CD4-positive, alpha-beta T cell treated with Interleukin-2 at 100 ng/mL for 4 hours (primary cell): ENCODE measurements at places on chromosomes 13 and 19.

GRCh38 chr13:49371943-49372613 lies 71.8 kb downstream of the CAB39L start:
- peak; percentile 48 for DNase-seq

DNA sequence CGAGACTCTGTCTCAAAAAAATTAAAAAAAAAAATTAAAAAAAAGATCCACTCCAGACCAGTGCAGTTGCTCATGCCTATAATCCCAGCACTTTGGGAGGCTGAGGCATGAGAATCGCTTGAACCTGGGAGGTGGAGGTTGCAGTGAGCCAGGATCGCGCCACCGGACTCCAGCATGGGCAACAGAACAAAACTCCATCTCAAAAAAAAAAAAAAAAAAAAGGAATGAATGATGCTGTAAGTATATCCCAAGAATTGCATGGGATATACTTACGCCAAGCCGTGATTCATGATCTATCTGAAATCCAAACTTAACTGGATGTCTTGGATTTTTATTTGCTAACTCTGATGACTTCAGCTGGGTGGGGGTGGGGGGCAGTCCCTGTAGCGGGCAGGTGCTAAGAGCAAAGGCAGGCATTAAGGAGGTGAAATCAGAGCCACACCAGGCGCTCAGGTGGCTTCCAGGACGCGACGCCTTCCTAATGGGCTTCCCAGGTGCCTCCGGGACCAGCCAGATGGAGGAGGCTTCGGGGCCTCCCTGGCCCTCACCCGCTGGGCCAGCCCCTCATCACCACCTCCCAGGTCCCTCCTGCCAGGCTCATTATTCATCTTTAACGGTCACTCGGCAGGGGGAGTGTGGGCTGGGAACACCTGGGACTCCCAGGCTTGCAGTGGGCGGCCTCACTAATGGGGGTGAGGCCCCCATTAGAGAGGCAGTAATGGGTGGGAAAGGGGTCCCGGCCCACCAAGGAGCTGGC lies 11.4 kb upstream of the FUT5 start:
- DNase-seq, result no peak

GRCh38 chr13:60857698-60858097 lies 460.7 kb downstream of the TDRD3 start:
- no peak for DNase-seq

- DNase-seq, result no peak
These were observed 80.6 kb downstream of the KDM4B start for GRCh38 chr19:5049561-5049960.

DNA sequence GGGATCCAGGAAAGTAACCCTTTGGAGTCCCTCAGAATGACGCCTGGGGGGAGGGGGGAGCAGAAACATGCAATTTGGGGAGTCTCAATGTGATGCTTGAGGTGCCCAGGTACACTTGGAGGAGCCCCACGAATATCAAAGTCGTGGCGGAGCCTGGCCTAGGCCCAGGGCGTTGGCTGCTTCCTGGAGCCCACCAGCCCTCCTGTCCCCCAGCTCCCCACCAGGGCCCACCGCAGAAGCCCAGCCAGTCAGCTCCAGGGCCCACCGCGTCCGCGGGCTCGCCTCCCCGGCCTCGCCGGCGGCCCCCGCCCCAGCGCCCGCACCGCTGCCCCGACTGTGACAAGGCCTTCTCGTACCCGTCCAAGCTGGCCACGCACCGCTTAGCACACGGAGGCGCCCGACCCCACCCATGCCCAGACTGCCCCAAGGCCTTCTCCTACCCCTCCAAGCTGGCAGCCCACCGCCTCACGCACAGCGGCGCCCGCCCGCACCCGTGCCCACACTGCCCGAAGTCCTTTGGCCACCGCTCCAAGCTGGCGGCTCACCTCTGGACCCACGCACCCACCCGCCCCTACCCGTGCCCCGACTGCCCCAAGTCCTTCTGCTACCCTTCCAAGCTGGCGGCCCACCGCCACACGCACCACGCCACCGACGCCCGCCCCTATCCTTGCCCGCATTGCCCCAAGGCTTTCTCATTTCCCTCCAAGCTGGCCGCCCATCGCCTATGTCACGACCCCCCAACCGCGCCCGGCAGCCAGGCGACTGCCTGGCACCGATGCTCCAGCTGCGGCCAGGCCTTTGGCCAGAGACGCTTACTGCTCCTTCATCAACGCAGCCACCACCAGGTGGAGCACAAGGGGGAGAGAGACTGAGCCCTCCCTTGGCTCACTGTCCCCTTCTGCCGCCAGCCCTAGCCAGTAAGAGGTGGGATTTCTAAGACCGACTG lies 2.1 kb downstream of the ZNF575 start:
- DNase-seq, result peak; percentile 22

DNA sequence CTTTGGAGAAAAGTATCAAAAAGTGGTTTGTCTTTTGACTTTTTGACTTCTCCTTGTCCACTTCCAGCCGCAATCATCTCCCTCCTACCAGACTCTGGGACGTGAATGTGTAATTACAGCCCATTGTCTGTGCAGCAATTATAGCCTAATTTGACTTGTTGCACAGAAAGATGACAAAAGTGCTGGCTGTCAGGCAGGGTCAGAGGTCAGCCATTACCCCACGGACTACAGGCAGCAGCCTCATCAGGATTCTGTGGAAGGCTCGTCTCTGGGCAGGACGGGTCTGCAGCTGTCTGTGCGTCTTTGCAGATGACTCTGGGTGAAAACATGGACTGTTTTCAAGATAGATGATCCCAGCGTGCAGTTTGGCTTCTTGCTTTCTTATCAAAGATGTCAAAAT lies 102.2 kb upstream of the EDNRB start:
- no peak for DNase-seq

DNA sequence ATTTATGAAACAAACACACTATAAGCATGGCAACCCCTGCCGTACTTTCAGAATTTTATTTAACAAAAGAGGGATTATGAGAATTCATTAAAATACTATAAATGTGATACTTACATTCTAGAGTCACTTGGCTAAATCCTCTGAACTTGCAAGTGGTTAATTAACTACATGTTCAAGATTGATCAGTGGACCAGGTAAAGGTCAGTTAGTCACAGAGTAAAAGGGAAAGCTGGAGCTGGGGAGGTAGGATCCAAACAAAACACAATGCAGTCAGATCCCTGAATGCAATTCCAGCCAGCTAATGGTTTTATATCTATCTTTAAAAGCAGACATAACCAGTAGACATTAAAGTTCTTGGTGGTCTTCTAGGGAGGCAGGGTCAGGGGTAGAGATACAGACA lies 270.5 kb downstream of the DIAPH3 start:
- no peak for DNase-seq

- DNase-seq, result no peak
These were observed 610.6 kb upstream of the PRR20A start for GRCh38 chr13:56530096-56530495.

GRCh38 chr19:38734176-38734425 lies 10.2 kb downstream of the CAPN12 start:
- no peak for DNase-seq

- DNase-seq, result no peak
These were observed 6.3 kb downstream of the SH3GL1 start for GRCh38 chr19:4393947-4394590.

DNA sequence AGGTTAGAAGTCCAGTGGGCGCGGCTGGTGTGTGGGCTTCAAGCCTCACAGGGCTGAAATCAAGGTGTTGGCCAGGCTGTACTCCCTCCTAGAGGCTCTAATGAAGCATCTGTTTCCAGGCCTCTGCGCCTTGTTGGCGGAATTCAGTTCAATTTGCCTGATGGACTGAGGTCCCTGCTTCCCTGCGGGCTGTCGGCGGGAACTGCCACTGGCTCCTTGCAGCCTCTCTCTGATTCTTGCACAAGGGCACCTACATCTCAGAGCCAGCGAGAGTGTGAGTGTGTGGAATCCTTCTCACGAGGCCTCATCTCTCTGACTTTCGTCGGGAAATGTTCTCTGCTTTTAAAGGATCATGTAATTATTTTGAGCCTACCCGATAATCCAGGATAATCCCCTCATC lies 128.6 kb downstream of the DLEU7 start:
- no peak for DNase-seq

- DNase-seq, result no peak
These were observed 20.3 kb downstream of the RFX1 start for GRCh38 chr19:13985771-13986347.

GRCh38 chr13:81275666-81276258 lies 934.8 kb upstream of the SPRY2 start:
- no peak for DNase-seq

DNA sequence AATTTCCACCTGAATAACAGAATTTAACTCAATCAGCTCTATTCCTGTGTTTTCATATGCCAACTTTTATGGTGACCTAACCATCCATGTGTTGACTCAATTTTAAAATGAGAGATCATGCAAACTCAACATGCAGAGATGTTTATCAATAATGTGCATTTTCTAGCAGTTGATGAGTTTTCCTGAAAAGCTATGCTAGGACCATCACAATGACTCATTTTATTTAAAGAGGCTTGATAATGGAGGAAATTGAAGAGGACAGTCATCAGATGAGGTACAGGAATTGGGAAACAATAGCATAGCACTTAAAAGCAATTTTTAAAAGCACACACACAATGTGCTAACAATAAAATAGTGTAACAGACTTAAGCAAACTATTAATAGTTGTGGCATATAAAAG lies 127.1 kb downstream of the VWA8 start:
- no peak for DNase-seq

DNA sequence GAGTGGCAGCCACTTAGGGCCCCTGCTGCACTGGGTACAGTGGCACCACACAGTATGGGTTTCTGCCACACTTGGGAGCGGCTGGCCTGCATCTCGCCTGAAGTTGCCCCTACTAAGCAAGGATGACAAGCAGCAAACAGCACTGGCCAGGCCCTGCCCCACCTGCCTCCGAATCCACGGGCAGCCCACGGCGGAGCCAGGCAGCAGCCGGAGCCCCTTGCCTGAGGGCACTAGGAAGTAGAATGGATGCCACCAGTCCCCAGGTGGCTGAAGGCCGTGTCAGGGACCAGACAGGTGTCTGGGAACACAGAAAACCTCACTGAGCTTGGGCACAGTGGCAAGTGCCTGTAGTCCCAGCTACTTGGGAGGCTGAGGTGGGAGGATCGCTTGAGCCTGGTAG lies 19.4 kb downstream of the MLLT1 start:
- DNase-seq, result no peak

GRCh38 chr13:89763005-89763404 lies 1584.5 kb upstream of the MIR17HG start:
- DNase-seq, result no peak

DNA sequence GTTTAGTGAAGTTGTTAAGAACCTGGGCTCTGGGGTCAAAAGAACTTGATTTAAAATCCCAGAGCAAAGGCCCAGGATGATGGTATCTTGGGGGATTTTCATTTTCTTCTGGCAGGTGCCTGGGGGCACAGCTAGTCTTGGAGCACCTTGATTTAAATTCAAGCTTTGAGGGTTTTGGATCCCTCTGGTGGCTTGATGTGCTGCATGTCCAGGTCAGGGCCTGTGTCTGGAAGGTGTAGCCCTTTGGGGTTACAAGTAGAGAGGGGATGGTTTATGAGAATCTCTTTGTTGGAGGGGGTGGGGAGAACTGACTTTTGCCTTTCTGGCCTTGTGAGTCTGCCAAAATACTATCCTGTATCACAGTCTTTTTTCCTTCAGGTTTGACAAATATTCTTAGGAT lies 55.8 kb downstream of the AKAP11 start:
- DNase-seq, result no peak

DNA sequence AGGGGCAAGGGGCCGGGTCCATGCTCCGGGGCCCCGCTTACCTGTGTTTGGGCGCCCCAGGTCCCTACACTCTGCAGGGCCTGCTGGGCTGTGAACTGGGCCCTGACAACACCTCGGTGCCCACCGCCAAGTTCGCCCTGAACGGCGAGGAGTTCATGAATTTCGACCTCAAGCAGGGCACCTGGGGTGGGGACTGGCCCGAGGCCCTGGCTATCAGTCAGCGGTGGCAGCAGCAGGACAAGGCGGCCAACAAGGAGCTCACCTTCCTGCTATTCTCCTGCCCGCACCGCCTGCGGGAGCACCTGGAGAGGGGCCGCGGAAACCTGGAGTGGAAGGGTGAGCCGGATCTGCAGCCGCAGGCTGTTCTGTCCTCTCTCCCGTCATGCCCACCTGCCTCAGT lies 1.7 kb downstream of the FCGRT start:
- no peak for DNase-seq

DNA sequence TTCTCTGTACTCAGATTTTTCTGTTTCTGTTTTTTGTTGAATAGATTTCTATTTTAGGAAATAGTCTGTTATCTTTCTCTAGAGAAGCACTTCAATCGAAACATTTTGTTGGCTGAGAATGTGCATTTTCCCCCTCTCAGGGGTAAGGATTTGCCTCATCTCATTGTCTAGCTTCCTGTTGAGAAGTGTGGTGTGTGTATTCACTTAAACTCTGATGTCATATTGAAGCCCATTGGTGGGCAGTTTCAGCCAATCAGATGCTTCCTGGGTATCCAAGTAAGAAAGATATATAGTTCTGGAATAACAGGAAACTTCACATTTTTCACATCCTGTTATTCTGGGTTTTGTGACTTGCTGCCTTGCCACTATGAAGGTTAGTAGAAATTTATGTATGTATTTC lies 87.6 kb downstream of the ARHGEF7 start:
- peak; percentile 32 for DNase-seq

DNA sequence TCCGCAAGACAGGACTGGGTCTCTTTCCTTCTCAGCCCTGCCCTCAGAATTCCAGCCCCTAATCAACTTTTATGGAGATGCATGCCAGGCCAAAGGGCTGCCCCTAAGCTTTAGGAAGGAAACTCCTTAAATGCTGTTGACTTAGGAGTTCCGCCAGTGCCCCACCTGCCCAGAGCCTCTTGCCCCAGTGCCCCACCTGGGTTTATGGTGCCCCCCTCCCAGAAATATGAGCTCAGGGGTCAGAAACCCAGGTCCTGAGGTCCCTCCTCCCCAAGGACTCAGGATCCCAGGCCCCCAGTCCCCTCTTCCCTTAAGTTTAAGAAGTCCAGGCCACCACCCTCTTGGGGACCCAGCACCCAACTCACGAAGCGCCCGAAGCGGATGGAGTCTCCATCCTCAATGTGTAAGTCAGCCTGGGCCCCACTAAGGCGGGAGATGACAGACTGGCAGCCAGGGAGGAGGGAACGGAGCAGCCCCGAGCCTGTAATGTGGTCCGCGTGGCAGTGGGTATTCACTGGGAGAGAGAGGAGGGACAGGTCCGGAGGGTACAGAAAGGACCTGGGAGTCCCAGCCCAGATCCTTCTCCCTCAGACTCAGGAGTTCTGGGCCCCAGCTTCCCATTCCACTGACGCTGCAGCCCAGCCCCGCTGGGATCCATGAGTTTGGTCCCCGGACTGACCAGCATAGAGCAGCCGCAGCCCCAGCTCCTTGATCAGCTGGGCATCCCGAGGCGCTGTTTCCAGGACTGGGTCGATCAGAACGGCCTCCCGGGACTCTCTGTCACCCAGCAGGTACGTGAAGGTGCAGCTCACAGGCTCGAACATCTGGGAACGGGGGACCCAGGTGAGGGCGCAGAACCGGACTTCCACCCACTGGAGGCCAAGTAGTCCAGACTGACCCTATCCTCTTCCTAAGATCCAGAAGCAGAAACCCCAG lies 897 bp downstream of the ETHE1 start:
- DNase-seq, result no peak

- DNase-seq, result peak; percentile 78
These were observed 12.5 kb upstream of the ACTN4 start for GRCh38 chr19:38634757-38635482.

- DNase-seq, result no peak
These were observed 512.3 kb upstream of the PCDH9 start for GRCh38 chr13:67742478-67742877.

GRCh38 chr13:89695343-89696257 lies 1651.9 kb upstream of the MIR17HG start:
- no peak for DNase-seq

- DNase-seq, result no peak
These were observed 9.4 kb upstream of the CACNG8 start for GRCh38 chr19:53953383-53953782.

GRCh38 chr13:51348069-51348967 lies 8.8 kb downstream of the SERPINE3 start:
- DNase-seq, result no peak
